SW 1271 (cell line): ENCODE measurements at places on chromosomes 2 and 18.
A peak's percentile ranks its signal among the peaks of the same experiment; 100 is the strongest.

- peak; percentile 82 for DNase-seq
Measured at GRCh38 chr2:113858764-113859163, 31.1 kb upstream of the ACTR3 start.

DNA sequence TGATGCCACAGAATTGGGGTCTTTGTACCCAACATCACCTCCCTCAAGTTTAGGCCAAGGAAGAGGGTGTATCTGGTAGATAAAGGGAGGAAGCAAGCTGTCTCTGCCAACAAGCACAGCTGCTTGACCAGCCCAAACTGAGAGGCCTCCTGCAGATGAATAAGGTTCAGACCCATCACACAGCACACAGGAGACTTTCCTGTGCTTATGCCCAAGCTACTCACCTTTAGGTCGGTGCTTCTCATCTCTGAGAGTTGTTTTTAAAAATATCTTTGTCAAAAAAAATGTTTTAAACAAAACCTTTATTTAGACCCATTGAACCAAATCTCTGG lies 24.7 kb upstream of the SP3 start:
- no peak for DNase-seq

DNA sequence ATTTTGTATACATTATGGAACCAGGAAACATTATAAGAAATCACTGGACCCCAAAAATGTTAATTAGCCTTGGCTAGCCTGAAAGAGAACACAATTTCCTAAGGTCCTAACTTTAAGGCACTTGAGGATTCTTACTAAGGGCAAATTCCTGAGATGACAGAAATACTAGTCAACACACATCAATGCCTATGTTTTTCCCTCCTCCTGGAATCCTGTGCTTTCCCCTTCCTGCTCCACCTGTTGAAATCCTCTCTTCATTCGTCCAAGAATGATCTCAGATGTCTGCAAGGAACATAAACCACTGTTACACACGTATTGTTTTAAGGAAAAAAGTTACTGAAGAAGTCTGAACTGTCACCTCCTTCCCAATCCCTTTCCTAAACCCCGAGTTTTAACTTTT lies 21.2 kb upstream of the DARS1 start:
- peak; percentile 49 for DNase-seq

DNA sequence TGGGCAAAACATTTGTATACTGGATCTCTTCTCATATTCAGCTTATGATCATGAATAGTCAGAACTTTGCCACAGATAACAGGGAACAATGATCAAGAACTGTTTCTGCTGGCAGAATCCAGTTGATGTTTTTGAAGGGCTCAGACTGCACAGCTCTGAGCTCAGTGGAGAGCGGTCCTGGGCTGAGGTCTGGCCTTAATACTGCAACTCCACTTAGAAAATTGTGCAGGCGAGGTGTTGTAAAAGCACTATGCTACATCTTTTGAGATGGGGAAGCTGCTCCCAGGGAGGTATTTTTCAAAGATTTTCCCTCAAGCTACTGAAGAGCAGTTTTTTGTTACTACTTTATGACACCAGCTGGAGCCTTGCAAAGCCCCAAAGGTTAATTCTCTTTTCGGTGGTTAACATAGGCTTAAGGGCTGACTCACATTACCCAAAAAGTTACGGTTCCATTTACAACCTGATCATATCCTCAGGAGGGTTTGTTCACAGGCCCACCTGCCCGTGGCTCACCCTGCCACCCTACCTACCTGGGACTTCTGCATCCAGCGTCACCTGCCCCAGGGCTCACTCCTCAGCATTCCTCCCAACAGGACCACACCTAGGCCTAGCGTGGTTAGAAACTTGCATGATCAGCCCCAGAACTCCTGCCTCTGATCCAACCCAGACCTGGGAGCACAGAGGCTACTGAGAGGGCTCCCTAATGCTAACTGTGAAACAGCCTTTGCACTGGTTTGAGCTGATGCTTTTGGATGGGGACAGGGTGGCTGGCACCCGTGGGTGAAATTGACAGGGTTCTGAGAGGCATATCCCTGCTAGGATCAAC lies 114.4 kb downstream of the NCK2 start:
- DNase-seq, result no peak

DNA sequence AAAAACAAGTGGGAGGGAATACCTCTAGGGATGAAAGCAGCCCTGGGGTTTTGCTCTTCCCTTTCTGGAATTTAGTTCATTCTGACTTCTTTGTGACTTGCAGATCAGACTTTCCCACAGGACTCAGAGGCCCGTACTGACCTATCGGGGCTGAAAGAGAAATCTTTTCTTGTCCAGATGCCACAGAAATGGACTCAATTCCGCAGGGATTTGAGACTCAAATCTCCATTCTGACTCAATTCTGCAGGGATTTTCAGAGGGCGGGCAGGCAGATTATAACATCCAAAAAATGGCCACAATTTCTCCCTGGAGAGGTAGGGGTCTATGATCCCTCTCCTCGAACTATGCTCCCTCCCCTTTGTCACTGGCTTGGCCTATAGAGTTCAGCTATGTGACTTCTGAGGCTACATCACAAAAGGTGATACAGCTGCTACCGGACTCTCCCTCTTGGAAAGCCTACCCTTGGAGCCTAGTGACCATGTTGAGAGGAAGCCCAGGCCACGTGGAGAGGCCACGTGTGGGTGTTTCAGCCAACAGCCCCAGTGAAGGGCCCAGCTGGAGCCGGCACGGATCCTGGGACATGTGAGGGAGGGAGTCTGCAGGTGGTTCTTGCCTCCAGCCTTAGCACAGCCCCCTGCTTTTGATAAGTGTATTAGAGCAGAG lies 4.8 kb upstream of the EFHD1 start:
- DNase-seq, result no peak

DNA sequence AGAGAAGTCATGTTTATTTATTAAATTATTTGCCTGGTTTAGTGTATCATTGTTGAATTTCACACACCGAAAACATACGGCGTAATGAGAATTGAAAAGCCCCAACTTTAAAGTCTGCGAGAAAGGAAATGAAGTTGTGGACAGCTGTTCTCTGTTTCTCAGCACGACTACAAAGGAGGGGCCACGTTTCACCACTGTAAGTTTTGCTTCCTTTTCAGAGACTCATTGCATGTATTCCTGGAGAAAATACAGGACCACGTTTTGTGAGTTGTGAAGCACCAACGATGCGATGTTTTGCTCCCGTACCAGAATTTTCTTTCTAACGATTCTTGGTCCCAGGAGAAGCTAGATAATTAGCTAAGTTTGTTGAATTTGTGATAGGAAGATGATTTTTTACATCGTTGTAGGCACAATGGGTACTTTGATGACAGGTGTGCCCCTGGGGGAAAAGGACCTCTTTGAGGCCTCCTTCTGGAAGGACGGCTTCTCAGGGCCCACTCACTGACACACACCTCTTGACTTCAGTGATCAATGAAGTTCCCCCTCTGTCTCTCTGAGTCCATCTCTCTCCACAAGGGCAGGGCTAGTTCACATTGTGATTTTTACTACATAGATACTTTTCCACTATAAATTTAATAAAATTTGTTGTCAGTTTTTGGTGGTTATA lies 23.7 kb upstream of the ACKR3 start:
- no peak for DNase-seq

DNA sequence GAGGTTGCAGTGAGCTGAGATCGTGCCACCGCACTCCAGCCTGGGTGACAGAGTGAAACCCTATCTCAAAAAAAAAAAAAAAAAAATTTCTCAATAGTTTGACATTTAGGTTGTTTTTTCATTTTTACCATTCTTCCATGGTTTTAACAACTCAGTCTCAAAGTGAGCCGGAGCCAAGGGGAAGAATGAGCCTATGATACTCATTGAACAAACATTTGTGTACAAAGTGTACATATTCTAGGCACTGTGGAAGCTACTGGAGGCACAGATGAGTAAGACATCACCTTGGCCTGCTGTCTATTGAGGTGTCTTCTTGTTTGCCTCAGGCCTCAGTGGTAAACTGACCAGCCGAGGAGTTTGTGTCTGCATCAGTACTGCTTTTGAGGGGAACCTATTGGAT lies 21.9 kb downstream of the CENPO start:
- no peak for DNase-seq

DNA sequence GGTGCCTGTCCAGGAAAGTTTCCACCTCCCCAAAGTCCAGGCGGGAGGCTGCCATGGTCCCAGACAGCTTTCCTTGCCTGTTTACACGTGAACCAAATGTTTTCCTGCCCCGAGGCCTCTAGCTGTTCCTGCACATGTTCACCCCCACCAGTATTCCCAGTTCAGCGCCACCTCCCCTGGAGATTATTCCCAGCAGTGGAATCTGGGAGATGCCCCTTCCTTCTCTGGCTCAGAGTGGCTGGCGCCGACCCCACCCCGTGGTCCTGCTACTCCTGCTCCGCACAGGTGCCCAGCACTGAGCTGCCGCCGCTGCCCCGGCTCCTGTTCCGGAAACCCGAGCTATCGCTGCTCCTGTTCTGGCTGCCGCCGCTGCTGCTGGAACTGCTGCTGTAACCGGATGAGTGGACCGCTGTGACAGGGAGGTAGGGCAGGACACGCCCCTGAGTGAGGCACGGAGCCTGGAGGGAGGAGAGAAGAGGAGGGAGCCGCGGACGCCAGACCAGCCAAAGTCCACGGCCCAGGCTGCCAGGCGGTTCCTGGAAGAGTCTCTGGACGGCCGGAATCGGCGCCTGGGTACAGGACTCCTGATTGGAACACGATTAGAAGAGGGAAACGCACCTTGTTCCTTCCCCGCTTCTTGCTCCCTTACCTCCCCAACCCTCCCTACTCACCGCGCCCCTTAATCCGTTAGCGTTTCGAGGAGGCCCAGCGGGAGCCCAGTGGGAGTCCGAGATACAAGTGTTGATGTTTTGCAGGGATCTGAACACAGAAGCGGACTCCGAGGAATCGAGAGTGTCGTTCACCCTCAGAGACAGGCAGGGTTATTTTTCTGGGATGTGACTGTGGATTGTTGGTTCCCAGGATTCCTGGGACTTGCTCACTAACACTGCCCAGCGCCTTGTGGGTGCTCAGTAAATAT lies at the start of gene PDE11A:
TSS of gene PDE11A (minus strand) at position 395 of the 919 bp plus-strand sequence. CDS start at position 55, 340 bp downstream.
- peak; percentile 53 for DNase-seq

GRCh38 chr2:54899576-54900200 lies 150.6 kb downstream of the RTN4 start:
- no peak for DNase-seq

- no peak for DNase-seq
Measured at GRCh38 chr2:14535156-14535555, 97.4 kb upstream of the LRATD1 start.

- DNase-seq, result no peak
Measured at GRCh38 chr2:216717491-216717901, 22.1 kb upstream of the IGFBP5 start.

DNA sequence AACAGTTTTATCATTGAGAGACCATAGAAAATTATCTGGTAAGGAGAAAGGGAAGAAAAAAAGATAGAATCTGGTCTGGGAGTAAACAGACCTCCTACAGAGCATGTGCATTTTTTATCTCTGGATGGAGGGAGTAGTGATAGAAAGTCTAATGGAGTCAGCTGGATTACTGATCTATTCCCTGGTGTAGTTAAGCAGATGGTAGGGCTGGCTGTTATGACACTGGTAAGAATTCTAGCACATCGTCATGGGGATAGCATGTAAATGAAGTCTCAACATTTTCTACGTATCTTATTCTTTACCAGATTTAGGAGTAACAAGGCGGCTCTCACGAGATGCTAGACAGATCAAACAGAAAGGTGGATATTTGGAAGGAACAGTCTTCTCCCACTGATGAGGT lies 407.4 kb downstream of the NRXN1 start:
- DNase-seq, result no peak

GRCh38 chr2:44751754-44752479 lies 189.6 kb upstream of the SIX3 start:
- DNase-seq, result no peak

GRCh38 chr2:168369031-168369430 lies 87.0 kb upstream of the CERS6 start:
- no peak for DNase-seq

GRCh38 chr2:228590681-228591080 lies 409.2 kb upstream of the SPHKAP start:
- DNase-seq, result no peak

GRCh38 chr2:36650031-36650829 lies 46.3 kb upstream of the VIT start:
- peak; percentile 63 for DNase-seq

GRCh38 chr18:3294435-3295080 lies 32.6 kb downstream of the MYL12B start:
- DNase-seq, result no peak

DNA sequence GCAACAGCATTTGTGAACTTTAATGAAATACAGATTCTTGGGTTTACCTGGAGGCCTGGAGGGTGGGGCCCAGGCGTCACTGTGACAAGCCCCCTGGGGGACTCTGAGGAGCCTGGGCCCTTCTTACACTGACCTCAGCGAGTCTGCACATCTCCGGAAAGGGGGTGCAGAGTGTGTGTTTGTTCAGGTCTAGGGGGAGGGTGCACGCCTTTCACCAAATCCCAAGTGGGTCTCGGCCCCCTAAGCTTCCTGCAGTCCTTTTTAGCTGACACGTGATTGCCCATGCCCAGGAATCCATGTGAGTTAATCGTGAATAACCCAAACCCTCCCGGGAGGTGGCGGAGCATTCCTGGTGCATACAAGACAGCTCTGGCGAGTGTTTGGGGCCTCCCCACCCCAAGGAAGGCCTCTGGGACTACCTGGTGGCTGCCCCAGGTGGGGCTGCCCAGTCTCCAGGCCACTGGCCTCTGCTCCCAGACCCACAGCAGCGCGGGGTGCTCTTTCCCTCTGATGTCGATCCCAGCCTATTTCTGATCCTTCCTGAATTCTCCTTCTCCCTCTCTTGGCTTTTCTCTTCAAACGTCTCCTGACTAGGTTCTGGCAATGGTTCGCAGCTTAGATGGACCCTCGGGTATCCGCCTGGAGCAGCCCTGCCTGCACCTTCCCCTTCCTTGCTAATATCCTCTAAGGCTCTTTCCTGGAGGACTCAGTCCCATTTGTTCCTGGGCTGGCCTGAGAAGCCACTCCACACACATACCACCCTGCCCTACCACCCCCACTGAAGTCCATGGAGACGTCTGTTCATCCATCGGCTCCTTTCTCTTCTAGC lies 10.0 kb downstream of the NGEF start:
- DNase-seq, result no peak

DNA sequence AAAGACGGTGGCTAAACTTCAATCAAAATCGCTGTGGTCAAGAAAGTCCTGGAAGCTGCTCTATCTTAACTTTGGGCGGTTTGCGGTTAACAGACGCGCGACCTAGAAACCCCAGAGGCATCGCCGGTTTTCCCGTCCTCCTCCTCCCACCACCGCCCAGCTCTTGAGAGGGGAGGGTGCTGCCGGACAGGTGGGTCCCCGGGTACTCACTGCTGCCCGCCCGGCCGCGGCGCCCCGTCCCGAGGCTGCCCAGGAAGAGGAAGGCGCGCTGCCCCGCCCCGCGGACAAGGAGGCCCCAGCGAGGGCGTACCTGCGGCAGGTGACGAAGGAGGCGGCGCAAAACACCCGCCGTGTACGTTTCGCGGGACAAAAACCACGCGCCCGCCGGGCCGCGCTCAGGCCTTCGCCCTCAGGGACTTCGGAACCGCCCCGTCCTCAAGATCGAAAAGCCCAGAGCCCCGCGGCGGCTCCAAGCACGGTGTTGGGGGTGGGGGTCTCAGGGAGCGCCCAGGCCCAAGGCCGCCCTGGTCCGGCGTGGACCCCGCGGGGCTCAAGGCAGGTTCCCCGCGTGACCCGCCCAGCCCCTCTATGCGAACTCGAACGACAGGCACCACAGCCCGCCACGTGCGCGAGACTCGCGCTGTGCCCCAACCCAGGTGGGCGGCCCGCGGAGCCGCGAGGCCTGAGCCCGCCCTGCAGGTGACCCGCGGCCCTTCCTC lies at the start of gene SH3YL1:
TSS of gene SH3YL1 (minus strand) at position 259 of the 719 bp plus-strand sequence. CDS start at position 211, 48 bp downstream.
- no peak for DNase-seq

- DNase-seq, result no peak
Measured at GRCh38 chr2:217338306-217338916, 478.5 kb upstream of the TNP1 start.

- no peak for DNase-seq
Measured at GRCh38 chr2:238257786-238258700, 18.2 kb upstream of the HES6 start.
